ENCODE measurements at places on chromosomes 2 and 18. TPM values are rescaled to one million over a fixed set of nuclear protein-coding genes. Genes with fewer than 3 reads are reported as not detected.
A peak's percentile ranks its signal among the peaks of the same experiment; 100 is the strongest.

DNA sequence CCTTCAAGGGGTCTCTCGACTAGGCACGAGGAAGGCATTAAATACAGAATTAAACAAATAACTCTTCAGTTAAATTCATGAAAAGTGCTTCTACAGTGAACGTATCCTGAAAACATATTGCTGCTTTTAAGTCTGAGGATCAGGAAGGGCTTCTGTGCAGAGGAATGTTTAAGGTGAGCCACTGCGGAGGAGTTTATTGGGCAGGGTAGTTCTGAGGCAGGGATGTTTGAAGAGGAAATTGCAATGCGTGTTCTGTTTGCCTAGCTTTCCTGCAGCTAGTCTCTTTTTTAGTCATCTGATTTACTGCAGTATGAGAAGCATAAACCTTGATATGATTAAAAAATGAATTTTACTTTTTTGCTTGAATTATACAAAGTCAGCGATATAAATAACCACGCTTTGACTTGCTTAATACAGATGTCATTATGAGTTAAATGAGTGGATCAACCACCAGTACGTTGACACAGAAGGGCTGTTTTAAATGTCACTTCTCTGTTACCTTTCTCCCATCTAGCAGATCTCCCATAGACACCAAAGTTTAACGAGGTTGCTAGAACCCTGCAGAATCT lies 98.7 kb downstream of the CTNNA2 start:
- no peak for DNase-seq

DNA sequence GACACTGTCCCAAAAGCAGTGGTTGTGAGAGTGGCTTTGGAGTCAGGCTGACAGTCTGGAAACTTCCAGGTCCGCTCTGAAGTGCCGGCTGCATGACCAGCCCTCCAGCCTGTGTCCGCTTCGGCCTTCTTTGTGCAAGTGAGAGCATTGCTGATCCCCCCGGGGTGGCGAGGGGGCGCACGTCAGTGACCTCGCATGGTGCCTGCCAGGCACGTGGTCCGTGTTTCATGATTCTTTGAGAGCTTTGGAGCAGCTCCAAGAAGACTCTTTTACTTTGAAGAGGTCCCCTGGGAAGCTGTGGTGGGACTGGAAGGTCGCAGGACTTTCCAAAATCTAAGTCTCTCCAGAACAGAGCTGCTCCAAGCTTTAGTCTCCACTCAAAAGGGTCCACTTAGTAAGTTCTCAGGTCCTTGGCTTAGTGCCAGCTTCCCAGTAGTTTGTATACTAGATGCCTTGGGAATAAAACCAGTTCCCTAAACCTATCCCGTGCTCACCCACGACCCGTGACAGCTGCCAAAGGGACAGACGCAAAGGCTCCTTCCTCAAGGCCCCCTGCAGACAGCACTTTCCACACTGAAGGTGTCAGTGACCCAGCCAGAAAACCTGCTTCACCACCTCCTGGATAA lies 68.8 kb downstream of the ADI1 start:
- no peak for DNase-seq

GRCh38 chr2:181971032-181971431 lies 14.6 kb upstream of the PPP1R1C start:
- DNase-seq, result peak; percentile 37

TXNDC9 gene
- 74.7 TPM for total RNA-seq
